Omental fat pad (tissue), 4 donors: ENCODE measurements at places on chromosomes 11 and 22.

DNA sequence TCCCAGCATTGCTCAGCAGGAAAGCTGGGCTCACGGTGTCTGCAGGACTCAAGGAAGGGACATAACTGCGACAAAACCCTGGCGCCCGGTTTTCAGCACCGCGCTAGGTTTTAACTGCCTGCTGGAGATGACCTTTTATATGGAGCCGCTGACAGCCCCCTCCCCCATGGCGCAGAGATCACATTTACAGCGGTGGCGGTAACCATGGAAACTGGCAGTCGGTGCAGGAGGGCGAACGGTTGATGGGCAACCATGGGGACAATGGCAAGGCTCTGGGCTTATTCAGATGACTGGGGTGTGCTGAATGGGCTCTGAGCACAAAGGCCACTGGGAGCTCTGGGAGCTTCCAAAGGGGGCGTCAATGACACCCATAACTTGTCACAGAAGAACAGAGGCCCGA lies 37.2 kb downstream of the CELSR1 start:
- no peak for DNase-seq

DNA sequence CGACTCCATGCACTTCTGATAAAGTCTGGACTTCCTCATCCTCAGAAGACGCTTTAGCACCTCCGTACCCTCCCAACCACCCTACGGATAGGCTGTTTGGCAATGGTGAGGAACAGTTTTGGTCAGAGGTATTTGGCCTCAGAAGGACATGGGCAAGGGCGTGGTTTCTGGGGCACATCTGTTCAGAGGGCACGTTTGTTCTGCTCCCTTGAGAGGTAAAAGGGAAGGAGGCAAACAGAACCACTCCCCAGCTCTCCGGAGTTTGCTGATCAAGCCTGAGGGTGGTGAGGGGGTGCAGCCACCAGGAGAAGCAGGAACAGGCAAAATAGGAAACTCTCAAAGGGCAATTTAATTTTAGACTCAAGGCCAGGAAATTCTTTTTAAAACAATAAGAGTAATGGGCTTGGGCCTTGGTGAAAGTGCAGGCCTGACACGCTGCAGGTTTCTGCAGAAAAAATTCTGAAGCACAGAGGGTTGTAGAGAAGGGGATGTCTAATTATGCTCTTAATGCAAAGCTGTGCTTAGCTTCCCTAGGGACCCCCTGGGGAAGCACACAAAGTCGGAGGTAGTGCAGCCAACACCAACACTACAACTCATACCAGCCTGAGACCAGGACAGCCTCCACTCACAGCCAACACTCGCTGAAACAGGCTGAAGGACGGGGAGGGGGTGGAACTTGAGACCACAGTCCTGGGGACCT lies 23.3 kb downstream of the ETS1 start:
- DNase-seq: no peak

- DNase-seq: no peak
Observed at GRCh38 chr11:12508151-12508751, 130.9 kb downstream of the PARVA start.

- DNase-seq: no peak
Observed at GRCh38 chr11:2980168-2980840, 11.8 kb downstream of the NAP1L4 start.
